ELF-1 (cell line): ENCODE measurements at places on chromosomes 4 and X.

GRCh38 chr4:76306882-76307659, 538 bp downstream of the STBD1 start:
- DNase-seq, result peak; percentile 67

- DNase-seq, result peak; percentile 45
Observed at GRCh38 chr4:186570193-186570996, 15.0 kb upstream of the MTNR1A start.

GRCh38 chr4:17846266-17846665, 35.5 kb downstream of the NCAPG start:
- no peak for DNase-seq

DNA sequence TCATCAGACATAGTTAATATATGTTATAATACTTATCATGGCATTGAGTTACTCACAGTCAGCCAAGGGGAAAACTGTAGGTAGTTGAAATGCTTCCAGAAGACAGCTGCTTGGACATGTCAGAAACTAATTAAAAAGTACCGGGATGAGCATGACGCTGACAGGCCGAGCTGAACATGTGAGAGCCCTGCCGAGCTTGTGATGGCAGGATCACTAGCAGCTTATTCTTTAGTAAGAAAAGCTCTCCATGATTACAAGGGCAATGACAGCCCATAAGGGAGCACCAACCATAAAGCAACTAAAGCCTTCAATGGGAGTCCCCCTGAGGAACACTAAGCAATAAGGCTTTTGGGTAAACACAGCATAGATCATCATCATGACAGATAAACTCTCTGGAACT, 435.6 kb downstream of the TLL1 start:
- DNase-seq, result no peak
